Activated CD4-positive, CD25-positive, alpha-beta regulatory T cell treated with anti-CD3 and anti-CD28 coated beads, Interleukin-2, amount 50 U/mL, for 16 hours (primary cell): ENCODE measurements at places on chromosomes 6 and 20.

GRCh38 chr6:41097467-41098090 is 24.8 kb downstream of the NFYA start:
- no peak for DNase-seq

DNA sequence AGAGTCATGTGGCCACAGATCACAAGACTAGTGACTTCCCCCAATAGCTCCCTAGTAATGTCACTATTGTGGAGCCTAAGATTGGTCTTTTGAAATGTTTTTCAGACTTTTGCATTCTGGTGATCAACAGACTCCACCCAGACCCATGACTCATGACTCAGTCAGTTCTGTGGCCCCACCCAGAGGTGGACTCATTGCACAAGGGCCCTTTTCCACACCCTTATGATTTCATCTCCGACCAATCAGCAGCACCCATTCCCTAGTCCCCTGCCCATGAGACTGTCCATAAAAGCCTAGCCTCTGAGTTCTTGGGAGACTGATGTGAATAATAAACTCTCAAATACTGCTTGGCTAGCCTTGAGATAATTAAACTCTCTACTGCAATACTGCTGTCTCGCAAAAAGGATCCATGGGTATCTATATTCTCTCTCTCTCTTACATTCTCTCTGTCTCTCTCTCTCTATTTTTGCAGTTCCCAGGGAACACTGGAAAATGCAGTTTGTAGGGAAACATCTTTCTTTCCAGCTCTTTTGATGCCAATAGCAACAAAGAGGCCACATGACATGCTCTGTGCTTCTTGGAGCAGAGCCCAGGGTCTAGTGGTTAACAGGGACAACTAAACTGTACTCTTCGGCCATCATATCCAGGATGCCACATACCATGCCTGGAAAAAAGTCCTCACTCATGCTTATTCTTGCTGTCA is 71.3 kb upstream of the IYD start:
- no peak for DNase-seq

- DNase-seq, result no peak
Observed at GRCh38 chr6:105193647-105194046, 13.8 kb upstream of the POPDC3 start.

DNA sequence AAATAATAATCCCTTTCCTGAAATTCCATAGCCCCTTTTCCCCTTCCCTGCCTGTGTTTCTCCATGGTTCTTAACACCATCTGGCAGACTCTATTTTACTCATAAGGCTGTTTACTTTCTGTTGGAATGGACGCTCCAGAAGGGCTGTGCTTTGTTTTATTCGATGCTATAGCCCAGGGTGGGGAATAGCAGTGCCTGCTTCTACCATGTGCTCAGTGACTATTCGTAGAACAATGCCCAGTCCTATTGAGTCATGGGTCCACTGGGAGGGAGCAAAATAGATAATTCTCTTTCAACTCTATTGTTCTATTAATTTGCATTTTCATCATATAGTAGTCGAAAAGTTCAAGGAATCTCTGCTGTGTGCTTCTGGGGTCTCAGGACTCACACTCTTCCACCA is 565.1 kb downstream of the C6orf118 start:
- DNase-seq, result no peak

GRCh38 chr20:19973961-19974629 is 43.1 kb upstream of the NAA20 start:
- DNase-seq, result no peak

- DNase-seq, result no peak
Observed at GRCh38 chr6:80433010-80433672, 326.7 kb downstream of the BCKDHB start.

- no peak for DNase-seq
Observed at GRCh38 chr6:2597991-2598390, 152.7 kb downstream of the MYLK4 start.

DNA sequence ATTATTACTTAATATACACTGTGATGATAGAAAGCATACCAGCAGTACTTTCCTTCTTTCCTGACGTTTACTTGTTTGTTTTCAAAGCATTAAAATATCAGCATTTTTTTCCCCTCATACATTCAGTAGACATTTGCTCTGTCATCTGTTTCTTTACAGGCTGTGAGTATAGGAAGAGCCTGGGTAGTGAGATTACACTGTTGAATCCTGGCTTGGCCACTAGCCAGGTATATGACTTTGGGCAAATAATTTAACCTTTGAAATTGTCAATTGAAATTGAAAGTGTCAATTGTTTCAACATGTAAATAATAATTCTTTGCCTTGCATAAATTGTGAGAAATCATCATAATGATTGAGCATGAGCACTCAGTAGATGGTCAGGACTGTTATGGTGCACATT is 336.2 kb downstream of the CDKAL1 start:
- no peak for DNase-seq

- DNase-seq, result no peak
Observed at GRCh38 chr6:149081281-149081680, 236.2 kb upstream of the TAB2 start.

DNA sequence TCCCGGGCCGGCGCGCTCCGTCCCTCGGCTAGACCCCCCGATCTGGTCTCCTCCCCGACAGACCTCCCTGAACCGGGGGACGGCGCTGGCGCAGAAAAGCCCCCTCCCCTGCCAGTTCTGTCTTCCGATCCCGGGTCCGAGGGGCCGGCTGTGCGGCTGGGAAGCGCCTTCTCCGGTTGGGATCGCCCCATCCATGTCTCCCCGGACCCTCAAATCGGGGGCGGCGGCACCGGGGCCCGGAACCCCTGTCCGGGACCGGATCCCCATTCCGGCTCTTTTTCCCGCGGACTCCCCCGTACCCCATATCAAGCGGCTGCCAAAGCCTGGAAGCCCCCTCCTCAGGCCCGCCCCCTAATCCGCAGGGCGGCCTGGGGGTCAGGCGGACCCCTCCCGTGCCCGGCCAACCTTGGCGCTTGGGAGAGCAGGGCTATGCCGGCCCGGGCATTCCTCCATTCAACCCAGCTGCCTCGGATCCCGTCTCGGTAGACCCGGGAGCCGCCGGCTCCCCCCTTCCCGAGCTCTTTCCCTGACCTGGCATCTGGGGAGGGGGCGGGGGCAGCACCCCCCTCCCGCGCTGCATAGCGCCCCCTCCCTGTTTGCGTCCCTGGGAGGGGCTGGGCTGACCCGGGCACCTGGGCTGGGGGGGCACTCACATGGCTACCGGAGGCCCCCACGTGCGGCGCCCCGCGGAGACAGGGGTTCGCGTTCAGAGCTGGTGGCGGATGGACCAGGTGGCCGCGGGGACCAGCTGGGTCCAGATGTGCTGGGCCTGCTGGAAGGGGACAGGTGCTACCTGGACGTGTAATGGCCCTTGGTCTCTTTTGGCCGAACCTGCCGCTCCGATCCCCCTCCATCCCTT is 643 bp downstream of the DLGAP4 start:
- no peak for DNase-seq

DNA sequence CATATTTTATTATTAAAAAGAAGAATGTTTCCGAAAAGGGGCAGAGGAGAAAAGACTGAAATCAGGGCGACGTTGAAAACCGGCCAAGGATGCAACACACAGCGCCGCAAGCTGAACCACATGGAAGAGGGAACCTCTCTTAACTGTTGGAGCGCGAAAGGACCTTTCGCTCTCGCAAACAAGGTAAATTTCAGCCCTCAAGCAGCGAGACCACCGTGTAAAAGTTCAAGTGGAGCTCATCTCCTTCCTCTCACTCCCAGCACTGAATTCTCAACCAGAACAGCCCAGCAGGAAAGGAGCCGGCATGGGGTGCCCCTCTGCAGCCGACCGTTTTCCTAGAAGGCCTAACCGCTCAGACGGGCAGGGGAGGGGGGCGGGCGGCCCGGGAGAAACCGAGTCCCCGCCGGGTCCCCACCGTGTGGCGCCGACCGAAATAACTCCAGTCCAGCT is 621 bp downstream of the GPR63 start:
- DNase-seq, result no peak
